Sciatic nerve (tissue), 2 donors: ENCODE measurements at places on chromosomes 1 and 21.

GRCh38 chr1:32538887-32539583 lies at the start of gene ZBTB8A:
Gene ZBTB8A, plus strand, starts transcription at chr1:32539427. Its CDS starts 53,505 bp downstream, at chr1:32592932.
- peak; percentile 58 for DNase-seq

GRCh38 chr1:40803447-40803846 lies 19.9 kb downstream of the KCNQ4 start:
- DNase-seq = no peak

- DNase-seq = no peak
These were observed 60.0 kb upstream of the ATP5PO start for GRCh38 chr21:33975548-33976081.

- DNase-seq = no peak
These were observed 595 bp downstream of the AK2 start for GRCh38 chr1:33036051-33036525.

- no peak for DNase-seq
These were observed 1.7 kb downstream of the DR1 start for GRCh38 chr1:93347334-93347899.

GRCh38 chr1:184759112-184759511 lies 4.5 kb upstream of the EDEM3 start:
- DNase-seq = no peak

- no peak for DNase-seq
These were observed 108.8 kb downstream of the ADAMTS1 start for GRCh38 chr21:26736449-26736848.

DNA sequence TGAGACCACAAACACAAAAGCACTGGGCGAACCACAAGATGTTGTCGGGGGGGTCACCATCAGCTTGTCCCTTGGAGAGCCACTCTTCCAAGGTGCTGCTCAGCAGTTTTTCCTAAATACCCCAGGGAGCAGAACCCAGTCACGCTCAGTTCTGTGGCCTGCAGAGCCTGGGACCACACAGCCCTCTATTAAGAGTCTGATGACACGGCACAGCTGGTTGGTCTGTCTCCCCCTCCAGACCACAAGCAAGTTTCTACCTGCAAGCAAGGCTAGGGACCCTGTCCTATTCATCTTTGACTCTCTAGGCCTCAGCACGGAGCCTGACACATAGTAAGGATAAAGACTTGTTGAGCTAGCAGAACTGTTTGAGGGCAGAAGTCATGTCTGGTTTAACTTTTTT lies 28.5 kb downstream of the SLC9A1 start:
- no peak for DNase-seq

DNA sequence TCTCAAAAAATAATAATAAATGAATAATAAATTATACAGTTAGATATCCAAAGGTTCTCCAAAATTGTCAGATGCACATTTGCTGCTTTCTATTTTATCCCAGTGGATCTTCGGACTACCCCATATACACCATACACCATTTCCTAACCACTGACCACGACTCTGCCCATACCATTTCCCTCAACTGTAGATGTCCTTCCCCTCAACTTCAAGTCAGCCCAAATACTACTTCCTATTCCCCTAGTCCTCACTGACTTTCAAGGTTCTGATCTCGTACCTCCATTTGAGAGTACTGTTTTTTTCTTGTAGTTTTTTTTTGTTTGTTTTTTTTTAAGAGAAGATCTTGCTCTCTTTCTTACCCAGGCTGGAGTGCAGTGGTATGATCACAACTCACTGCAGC lies 19.6 kb downstream of the EIF4G3 start:
- no peak for DNase-seq

DNA sequence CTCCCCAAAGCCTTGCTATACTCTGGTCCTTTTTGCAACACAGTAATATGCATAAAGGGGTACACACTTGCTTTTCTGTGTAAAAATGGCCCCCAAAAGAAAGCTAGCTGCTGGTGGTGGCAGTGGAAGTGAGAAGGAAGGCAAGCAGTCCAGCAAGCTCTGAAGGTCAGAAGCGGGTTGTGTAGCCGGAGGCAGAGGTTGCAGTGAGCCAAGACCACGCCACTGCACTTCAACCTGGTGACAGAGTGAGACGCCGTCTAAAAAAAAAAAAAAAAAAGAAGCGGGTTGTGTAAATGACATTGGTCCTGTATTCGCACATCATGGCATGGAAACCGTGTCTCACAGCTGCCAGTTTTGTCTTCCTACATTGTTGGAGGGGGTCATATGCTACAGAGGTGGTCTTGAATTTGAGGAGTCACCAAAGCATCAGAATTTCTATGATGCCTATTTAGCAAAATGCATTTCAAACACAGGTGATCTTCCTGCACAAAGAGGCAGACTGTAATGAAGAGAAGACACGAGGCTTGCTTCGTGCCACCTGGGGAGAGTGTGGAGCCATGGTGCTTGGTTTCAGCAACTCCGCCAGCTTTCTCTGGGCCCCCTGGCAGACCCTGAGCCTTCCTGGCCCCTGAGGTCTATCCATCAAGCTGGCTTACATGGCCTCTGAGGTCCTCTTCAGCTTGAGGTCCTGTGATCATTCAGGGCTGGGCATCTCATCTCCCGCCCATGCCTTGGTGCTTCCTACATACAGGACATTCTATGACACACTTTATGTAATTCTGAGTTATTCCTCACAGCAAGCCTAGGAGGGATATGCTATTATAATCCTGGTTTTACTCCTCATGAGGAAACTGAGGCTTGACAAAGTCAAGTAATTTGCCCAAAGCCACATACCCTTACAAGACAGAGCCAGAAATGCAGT lies 71.0 kb downstream of the TOMM20 start:
- DNase-seq = no peak

DNA sequence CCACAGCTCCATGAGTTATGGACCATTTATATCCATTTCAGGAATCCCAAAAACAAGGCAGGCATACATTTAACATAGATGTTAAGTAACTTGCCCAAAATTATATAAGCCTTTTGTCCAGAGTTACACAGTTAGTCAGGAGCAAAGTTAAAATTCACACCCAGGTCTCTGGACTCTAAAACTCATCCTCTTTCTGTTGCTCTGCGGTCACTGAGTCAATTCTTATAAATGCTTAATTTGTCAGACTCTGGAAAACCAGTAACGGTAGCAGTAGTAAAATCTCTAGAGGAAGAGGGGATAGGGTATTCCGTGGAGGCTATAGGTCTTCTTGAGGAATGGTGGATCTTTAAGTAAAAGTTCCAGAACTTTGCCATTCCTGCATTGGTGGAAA lies 223.6 kb upstream of the JUN start:
- no peak for DNase-seq

DNA sequence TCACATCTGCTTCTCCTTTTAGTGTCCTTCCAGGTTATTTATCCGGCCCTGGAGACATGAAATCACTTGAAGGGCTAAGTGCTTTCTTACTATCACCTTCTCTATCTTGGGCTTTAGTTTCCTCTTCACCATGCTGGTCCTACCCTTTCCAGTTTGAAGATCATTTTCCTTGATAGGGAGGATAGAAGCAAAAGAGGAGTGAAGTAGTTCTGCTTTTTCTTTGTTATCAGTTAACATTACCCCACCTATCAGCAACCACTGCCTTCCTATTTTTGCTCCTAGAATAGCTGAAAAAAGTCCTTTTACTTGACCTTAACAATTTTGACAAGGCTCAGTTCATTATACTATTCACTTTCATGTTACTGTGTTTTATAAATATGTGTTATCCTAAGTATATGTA lies 19.4 kb downstream of the RGL1 start:
- no peak for DNase-seq

- no peak for DNase-seq
These were observed 478.2 kb downstream of the NPHP4 start for GRCh38 chr1:5513846-5514526.

DNA sequence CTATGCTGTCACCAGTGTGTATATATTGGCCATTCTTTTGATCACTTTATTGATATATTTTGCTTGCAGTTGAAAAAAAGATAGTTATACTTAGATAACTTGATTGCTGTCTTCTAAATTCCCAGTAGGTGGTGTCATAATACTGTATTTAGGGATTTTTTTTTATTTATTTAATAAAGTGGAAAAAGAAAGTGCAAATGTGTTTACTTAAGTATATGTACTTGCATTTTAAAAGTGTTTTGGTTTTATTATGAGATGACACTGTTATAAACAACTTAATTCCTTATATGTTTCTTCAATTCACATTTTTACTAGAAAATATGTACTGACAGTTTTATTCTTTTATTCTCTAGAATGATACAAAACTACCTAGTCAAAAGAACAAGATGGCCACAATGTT lies 164.8 kb downstream of the USP25 start:
- no peak for DNase-seq

GRCh38 chr1:117735045-117735992 lies 129.5 kb downstream of the TENT5C start:
- no peak for DNase-seq

DNA sequence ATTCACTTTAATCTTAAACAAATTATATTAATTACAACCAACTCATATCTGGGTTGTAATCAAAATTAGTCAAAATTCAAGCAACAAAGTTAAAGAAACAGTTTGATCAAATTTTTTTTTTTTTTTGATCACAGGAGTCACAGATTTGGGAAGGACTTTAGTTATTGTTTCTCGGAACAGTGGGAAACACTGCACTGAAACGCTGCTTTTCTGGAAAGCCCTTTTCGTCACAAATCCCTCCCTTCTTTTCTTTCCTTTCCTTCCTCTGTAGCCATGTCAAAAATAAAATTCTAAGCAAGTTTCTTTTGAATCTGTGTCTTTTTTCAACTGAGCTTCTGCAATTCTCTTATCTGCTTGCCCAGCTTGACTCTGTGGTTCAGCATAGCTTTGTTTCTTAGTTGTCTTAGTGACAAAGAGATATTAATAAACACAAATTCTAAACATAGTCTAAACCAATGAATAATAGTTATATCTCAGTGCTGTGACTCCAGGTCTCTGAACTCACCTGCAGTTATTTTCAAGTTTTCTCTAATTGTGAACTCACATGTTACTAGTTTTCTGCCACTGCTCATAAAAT lies 53.8 kb downstream of the PTGS2 start:
- no peak for DNase-seq

GRCh38 chr1:241391926-241392710 lies 35.1 kb upstream of the RGS7 start:
- DNase-seq = no peak

DNA sequence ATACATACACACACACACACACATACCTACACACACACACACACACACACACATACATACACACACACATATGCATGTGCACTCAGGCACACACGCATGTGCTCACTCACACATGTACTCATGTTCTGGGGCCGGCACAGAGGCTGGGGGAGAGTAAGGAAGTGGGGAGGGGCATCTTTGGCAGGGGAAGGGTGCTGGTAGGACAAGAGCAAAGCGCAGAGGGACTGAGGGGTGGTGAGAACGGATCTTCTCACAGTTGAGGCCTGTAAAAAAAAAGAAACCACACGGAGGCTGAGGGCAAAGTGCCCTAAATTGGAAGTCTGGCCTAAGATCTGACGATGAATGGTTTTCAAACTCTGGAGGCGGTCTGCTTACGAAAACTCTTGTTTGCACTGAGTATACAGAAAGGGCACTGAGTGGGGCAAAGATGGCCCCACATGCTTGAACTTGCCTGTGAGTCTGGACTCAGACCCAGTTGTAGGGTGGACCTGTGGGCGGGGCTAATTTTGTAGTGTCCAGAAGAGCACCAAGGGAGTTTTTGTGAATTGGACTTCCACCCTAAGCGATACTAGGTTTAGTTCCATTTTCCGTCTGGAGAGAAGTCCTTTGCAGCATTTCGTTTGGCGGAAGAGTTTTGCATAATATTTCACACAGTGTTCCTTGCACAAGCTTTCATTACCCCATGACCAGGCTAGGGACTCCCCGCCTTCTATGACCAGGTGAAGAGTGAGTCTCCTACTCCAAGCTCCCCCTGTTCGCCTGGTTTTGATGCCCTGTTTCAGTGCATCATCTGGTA lies 79.3 kb upstream of the LYST start:
- DNase-seq = no peak

GRCh38 chr1:201020721-201021629 lies 2.5 kb downstream of the KIF21B start:
- no peak for DNase-seq

GRCh38 chr21:25934130-25934529 lies 199.4 kb downstream of the GABPA start:
- DNase-seq = no peak

DNA sequence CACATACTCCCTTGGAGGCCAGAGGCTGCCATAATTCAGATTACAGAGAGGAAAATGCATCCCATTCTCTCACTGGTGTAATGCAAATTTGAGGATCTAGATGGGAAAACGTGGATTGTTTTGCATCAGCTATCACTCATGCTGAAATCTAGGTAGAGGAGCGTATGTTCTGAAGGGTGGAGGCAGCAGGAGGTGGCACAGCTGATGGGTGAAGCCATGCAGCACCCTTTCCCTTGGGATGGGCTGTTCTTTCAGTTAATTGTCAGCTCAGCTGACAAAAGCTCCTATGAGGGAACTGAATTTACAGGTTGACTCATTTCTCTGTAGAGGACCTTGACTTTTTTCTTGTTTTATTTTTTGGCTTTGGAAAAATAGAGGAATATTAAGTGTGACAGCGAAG lies 41.8 kb downstream of the CAMTA1 start:
- no peak for DNase-seq

DNA sequence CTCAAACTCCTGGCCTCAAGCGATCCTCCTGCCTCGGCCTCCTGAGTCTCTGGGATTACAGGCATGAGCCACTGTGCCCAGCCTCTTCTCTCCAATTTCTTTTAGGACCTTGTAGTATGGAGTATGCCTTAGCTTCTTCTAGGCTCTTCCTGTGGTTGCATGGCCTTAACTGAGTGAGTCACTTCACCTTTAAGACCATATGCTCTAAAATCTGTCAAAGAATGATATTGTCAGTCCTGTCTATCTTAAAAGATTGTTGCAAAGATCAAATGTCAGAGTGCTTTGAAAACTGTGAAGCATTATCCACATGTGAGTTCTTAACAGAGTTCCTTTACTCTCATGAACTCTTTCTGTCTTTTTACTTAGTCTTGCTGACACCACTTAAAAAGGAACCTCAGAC lies 37.2 kb downstream of the ATP2B4 start:
- DNase-seq = no peak

DNA sequence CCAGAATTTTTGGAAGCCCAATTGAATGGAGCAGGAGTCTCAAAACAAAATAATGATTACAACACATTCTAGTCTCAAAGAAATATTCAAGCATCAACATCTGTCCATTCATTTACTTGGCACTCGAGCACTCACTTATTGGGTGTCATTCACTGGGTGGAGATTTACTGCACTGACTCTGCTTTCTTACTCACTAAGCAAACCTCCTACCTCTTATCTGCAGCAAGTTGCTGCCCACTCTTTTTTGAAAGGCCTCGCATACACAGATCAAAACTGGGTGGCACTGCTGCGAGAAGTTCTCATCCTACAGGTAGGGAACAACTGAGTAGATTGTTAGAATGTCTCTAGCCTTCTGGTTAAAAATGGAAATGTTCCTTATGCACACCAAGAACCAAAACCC lies 18.0 kb downstream of the RHBDL2 start:
- DNase-seq = no peak

DNA sequence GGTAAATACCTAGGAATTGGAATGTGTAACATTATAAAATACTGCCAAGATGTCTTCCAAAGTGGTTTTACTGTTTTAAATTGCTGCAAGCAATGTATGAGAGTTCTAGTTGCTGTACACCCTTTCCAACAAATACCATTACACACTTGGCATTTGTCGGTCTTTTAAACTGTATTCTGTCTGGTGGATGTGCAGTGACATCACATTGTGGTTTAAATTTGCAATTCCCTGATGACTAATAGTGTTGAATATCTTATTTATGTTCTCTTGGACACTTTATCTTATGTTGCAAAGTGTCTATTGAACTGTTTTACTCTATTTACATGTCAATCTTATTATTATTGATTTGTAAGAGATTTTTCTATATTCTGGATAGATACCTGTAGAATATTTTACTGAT lies 561.2 kb upstream of the B3GALT2 start:
- no peak for DNase-seq
